ENCODE measurements at places on chromosomes 6 and 20. TPM values are rescaled to one million over a fixed set of nuclear protein-coding genes. Genes with fewer than 3 reads are reported as not detected.

DNA sequence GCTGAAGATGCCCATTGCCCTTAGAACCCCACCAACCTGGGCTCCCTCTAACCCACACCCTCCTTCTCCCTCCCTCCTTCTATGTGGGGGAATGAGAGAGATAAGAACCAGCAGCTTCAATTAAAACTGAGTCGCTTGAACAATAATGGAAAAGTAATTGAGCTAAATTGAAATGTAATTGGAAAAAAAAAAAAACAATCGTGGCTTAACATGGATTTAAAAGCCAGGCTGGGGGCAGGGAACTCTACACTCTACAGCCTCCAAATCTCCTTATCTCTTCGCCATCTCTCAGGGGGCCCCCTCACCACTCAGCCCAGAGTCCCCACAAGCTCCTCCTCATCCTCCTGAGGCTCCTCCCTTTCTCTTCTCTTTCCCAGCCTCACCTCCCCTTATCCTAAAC, 83.2 kb downstream of the MDGA1 start:
- H3K4me3 ChIP-seq: no peak overlapping the region
- H3K27me3 ChIP-seq: peaks cover 11% of the 10 kb centered on the region
- DNase-seq: no peak

DNA sequence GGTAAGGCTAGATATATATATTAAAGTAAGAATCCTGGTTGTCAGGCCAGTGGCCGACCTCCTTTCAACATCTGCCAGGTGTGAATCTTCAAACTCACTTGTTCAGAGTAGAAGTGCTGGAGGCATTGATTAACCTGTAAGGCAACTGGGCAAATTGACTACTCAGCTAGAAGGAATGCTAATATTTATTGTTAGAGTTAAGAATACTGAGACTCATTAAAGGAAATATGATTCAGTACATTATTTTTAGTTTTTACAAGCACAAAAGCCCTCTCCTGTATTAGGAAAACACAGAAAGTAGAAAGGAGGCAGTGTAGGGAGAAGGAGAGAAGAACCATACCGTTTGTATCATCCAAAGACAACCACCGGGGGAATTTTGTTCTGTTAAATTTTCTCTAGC, 53.5 kb downstream of the RIPOR2 start:
- peak overlapping the region; percentile 68 for H3K27ac ChIP-seq
- no peaks in the 10 kb centered on the region for H3K27me3 ChIP-seq
- peak overlapping the region; percentile 42 for H3K4me3 ChIP-seq
- DNase-seq: no peak
- peaks cover 92% of the 10 kb centered on the region for H3K4me1 ChIP-seq

ADGB gene
- total RNA-seq: not detected

- peak overlapping the region; percentile 72 for H3K4me3 ChIP-seq
- peaks cover 46% of the 10 kb centered on the region for H3K4me1 ChIP-seq
- no peaks in the 10 kb centered on the region for H3K36me3 ChIP-seq
- DNase-seq: no peak
- no peak overlapping the region for H3K27ac ChIP-seq
Measured at GRCh38 chr20:21101453-21101931, 4.7 kb downstream of the LINC00237 start.

- DNase-seq: no peak
- H3K4me3 ChIP-seq: no peak overlapping the region
- H3K27ac ChIP-seq: no peak overlapping the region
- H3K4me1 ChIP-seq: peaks cover 27% of the 10 kb centered on the region
Measured at GRCh38 chr6:137159912-137160311, 13.5 kb downstream of the IL22RA2 start.

GRCh38 chr20:33217052-33217451, at the start of gene BPIFA3:
Gene BPIFA3 (plus strand): TSS chr20:33217352. CDS start chr20:33217537, 185 bp downstream.
- H3K27ac ChIP-seq: no peak within 1 kb of the TSS
- peaks cover 2% of the 10 kb centered on the region for H3K4me1 ChIP-seq
- H3K4me3 ChIP-seq: no peak within 1 kb of the TSS
- no peaks in the 10 kb centered on the region for H3K36me3 ChIP-seq
- peaks cover 37% of the 10 kb centered on the region for H3K27me3 ChIP-seq

SYCP2 gene
- 6.1 TPM for total RNA-seq

DNA sequence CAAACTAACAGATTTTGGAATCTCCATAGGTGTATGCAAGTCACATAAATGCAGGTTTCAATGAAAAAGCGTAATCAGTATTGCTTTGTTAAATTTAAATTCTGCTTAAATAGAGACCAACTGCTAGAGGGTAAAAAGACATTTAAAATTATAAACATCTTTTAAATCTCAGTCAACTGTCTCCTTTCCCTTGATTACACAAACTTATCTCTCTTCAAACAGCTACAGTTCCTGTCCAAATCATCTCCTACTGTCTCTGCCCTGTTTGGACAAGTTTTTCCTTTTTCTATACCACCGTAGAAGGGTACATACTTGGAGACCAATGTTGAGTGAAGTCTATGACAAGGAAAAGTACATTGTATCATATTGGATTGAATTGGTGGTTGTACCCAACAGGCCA, 43.5 kb downstream of the AGPAT4 start:
- no peak for DNase-seq
- H3K4me1 ChIP-seq: peaks cover 12% of the 10 kb centered on the region
- no peak overlapping the region for H3K27ac ChIP-seq

DNA sequence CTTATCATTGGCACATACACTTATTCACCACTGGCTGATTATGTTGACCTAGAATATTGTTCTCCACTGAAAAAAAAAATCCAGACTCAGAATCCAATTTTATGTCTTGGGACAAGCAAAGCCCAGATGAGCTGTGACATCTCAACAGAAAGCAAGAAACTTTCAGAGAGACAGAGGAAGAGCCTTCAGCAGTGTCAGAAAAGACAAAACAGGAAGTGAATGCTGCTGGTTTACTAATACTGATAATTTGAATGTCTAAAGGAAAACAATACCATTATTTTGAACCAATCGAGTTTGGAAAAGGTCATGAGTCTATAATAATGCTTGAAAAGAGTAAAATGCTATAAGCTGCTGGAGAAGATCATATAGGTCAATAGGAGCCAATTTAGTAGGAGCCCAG, 179.8 kb upstream of the RIMS1 start:
- DNase-seq: no peak
- H3K27ac ChIP-seq: no peak overlapping the region
- H3K4me3 ChIP-seq: no peak overlapping the region

- H3K4me1 ChIP-seq: no peaks in the 10 kb centered on the region
- H3K36me3 ChIP-seq: no peaks in the 10 kb centered on the region
- no peak overlapping the region for H3K4me3 ChIP-seq
Measured at GRCh38 chr20:19777981-19778380, 19.9 kb downstream of the RIN2 start.

SALL4 gene
- total RNA-seq: not detected

DNA sequence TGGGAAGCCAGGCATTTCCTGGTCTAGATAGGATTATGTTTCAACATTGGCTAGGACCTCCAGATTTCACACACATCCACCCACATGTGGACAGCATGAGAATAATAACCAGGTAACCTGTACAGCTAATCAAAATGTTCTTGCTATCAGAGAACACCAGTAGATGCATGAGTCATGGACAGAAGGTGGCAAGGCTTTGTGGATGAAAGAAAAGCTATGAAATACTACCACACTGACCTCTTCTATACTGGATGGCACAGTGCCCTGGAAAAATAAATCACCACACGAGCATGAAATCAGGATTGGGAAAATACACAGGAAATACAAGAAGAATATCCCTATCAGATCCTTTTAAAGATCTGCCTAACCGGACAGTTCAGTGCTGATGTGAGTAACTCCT, 113.0 kb downstream of the GMDS start:
- H3K4me3 ChIP-seq: no peak overlapping the region
- no peaks in the 10 kb centered on the region for H3K27me3 ChIP-seq
- no peak overlapping the region for H3K27ac ChIP-seq
- no peak for DNase-seq
- peaks cover 11% of the 10 kb centered on the region for H3K4me1 ChIP-seq

PHACTR1 gene
- total RNA-seq: 2.5 TPM

GRCh38 chr6:169391473-169392071, 137.9 kb upstream of the THBS2 start:
- DNase-seq: no peak
- peaks cover 3% of the 10 kb centered on the region for H3K36me3 ChIP-seq
- H3K4me3 ChIP-seq: no peak overlapping the region
- H3K27me3 ChIP-seq: peaks cover 2% of the 10 kb centered on the region
- H3K4me1 ChIP-seq: no peaks in the 10 kb centered on the region

DNA sequence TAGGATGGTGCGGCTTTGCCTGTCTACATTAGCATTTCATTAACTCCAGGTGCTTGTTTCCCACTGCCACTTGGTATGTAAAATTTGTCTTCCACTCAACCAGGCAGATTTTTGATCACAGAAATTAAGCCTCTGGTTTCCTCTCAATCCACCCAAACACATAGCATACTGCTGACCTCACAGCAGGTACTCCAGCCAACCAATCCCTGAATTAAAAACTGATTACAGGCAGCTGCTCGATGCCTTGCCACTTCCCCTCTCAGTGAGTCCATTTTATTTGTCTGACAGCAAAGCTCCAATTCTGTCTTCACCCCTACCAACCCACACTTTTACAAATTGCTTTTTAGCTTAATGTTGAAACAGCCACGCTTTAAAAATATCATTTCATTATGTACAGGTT, 95.2 kb downstream of the PLCB1 start:
- no peak overlapping the region for H3K4me3 ChIP-seq
- H3K27ac ChIP-seq: no peak overlapping the region
- DNase-seq: no peak
- peaks cover 4% of the 10 kb centered on the region for H3K36me3 ChIP-seq

DNA sequence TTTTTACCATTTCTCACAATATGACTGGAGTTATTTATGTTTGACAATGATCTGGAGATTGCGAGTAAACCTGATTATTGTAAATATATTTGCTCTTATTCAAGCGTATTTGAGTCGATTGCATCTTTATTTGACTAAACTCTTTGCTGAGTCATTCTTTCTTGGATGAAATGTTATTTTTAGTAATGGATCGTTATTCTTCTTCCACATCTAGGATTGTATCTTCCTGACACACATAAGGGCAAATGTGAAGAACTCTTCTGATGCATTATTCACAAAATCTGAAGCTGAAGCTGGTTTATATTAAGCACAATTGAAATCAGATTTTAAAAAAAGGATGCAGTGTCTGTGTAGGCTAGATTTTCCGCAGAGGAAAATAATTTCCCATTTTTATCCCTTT, 68.2 kb downstream of the SEL1L2 start:
- DNase-seq: no peak
- no peaks in the 10 kb centered on the region for H3K36me3 ChIP-seq
- no peaks in the 10 kb centered on the region for H3K4me1 ChIP-seq
- H3K27me3 ChIP-seq: peaks cover 5% of the 10 kb centered on the region
- H3K4me3 ChIP-seq: no peak overlapping the region

GRCh38 chr20:47113362-47114109, 218.9 kb downstream of the EYA2 start:
- H3K27me3 ChIP-seq: peaks cover 11% of the 10 kb centered on the region
- H3K4me1 ChIP-seq: no peaks in the 10 kb centered on the region
- H3K36me3 ChIP-seq: no peaks in the 10 kb centered on the region
- H3K4me3 ChIP-seq: no peak overlapping the region
- no peak overlapping the region for H3K27ac ChIP-seq
- no peak for DNase-seq

DNA sequence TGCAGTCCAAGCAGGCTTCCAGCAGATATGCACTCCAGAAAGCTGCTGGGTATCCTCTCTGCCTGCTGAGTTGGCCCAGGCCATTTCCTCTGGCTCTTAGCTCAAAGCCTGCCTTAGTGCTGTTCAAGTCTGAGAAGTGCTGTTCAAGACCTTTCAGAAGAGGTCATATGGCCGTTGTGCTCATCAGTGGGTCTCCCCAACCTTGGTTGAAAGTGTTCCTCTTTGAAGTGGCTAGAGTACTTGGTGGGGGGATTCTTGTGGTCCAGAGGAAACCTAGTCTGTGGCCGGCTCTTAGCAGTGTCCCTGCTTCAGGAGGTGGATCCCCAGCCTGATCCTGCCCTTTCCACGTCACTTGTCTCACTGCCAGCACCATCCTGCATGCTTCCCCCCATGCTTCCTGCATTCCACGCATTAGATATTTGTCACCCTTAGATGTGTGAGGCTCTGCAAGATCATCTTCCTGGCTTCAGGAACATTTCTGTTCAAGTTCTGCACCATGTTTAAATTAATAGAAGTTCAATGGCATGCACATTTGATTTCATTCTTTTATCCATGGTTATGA, 105.0 kb downstream of the FIG4 start:
- DNase-seq: no peak
- no peaks in the 10 kb centered on the region for H3K27me3 ChIP-seq
- no peaks in the 10 kb centered on the region for H3K4me1 ChIP-seq
- H3K27ac ChIP-seq: no peak overlapping the region
- no peak overlapping the region for H3K4me3 ChIP-seq

GRCh38 chr20:57458400-57459160, 66.4 kb downstream of the CTCFL start:
- H3K27ac ChIP-seq: no peak overlapping the region
- no peaks in the 10 kb centered on the region for H3K36me3 ChIP-seq
- H3K4me1 ChIP-seq: no peaks in the 10 kb centered on the region
- no peaks in the 10 kb centered on the region for H3K27me3 ChIP-seq

GRCh38 chr6:18513253-18513798, 126.2 kb downstream of the RNF144B start:
- H3K27me3 ChIP-seq: no peaks in the 10 kb centered on the region
- DNase-seq: no peak
- H3K4me3 ChIP-seq: no peak overlapping the region
- H3K4me1 ChIP-seq: peaks cover 7% of the 10 kb centered on the region
- no peaks in the 10 kb centered on the region for H3K36me3 ChIP-seq

SNAI1 gene
- total RNA-seq: 0.82 TPM

DNA sequence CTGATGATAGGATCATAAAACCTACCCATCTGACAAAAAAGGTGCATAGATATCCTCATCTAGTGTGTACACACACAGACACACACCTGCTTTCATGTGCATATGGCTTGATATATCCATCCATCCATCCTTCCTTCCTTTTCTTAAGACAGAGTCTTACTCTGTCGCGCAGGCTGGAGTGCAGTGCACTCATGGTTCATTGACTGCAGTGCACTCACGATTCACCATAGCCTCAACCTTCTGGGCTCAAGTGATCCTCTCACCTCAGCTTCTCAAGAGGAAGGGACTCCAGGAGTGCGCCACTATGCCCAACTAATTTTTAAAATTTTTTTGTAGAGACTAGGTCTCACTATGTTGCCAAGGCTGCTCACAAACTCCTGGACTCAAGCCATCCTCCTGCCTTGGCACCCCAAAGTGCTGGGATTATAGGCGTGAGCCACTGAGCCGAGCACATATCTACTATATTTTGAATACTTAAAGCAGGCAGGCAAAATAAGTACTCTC, 27.1 kb downstream of the ADNP start:
- DNase-seq: no peak
- H3K27me3 ChIP-seq: no peaks in the 10 kb centered on the region
- peaks cover 60% of the 10 kb centered on the region for H3K4me1 ChIP-seq
- peak overlapping the region; percentile 65 for H3K27ac ChIP-seq
- peaks cover 6% of the 10 kb centered on the region for H3K36me3 ChIP-seq

DNA sequence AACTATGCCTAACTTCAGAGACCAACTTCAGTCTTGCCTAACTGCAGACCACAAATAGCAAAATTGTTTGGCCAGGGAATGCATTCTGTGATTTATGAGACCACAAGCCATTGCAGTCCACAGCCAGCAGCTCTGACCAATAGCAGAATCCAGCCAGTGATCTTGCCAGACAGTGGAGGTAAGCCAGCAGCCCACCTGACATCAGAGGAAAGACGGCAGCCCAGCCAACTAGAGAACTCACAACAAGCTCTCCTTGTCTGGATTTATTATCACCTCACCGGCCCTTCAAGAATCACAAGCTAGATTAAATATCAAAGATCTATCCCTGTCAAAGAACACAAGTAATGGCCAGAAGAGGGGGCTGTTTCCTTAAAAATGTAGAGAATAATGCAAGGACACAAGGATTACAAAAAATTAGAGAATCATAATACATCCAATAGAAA, 66.5 kb upstream of the SLC35F1 start:
- no peak for DNase-seq
- no peak overlapping the region for H3K4me3 ChIP-seq
- H3K27ac ChIP-seq: no peak overlapping the region
- H3K36me3 ChIP-seq: no peaks in the 10 kb centered on the region
- H3K27me3 ChIP-seq: peaks cover 3% of the 10 kb centered on the region
